ENCODE measurements at places on chromosomes 1 and 21.

- DNase-seq: no peak
Measured at GRCh38 chr1:5427026-5427613, 565.1 kb downstream of the NPHP4 start.

DNA sequence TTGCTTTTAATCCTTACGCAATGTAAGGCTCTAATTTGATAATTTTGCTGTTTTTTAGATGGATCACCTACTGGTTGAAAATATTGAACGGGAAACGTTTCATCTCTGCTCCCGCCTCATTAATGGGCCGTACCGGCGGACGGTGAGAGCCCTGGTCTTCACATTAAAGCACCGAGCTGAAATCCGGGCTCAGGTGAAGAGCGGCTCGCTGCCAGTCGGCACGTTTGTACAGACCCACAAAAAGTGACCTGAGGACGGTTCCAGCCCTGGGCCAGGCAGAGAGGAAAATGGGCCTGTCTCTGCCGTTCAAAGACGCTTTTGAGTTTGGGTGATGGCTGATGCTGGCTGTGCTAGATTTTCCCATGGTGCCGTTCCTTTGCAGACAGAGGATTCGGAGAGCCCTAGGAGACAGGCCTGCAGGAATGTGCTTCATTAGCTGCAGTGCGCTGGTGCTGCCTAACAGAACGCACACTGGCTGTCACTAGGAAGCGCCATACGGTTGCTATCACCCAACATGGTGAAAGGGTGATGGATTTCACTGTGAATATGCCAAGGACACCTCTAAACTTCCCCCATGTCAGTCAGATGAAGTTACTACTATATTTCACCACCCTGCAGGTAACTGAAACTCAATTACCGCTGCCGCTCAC lies 42.9 kb downstream of the TCEANC2 start:
- DNase-seq: no peak

GRCh38 chr1:76951153-76951552 lies 83.9 kb downstream of the ST6GALNAC5 start:
- no peak for DNase-seq

GRCh38 chr21:46428987-46429710 lies 29.5 kb upstream of the DIP2A start:
- no peak for DNase-seq

DNA sequence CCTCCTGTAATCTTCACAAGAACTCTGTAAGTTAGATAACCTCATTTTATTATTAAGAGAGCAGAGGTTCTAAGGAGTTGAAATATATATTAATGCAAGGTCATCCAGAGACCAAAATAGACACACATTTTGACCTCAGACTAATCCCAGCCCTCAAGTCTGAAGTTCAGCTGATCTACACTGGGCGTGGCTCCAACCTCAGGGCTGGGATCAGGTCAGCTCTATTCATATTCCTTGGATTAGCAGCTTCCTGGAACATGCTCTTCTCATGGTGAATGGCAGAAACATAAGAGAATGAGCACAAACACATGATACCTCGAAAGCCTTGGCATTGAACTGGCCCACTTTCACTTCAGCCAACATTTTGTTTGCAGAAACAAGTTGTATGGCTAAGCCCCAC lies 200.8 kb upstream of the ST6GALNAC5 start:
- no peak for DNase-seq

- DNase-seq: no peak
Measured at GRCh38 chr1:99527078-99527477, 118.8 kb upstream of the PALMD start.

DNA sequence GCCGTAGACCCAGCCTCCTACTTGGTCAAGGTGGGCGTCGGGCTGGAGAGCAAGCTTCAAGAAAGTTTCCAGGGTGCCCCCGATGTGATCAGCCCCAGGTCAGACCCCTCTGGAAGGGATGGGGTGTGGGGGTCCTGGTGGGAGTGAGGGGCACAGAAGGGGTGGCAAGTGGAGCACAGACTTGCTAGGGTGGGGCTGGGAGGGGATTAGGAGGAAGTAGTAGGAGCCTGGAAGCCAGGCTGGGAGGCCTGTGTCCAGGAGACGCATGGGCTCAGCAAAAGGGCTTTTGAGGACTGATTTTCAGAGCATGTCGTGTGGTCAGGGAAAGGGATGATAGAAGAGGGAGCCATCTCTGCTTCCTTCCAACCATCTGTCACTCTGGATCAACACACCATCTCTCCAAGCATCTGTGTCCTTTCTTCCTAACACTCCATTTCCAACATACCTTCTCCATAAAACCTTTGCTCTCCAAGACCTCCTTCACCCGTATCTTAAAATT lies 8.5 kb downstream of the TRIM46 start:
- DNase-seq: no peak

DNA sequence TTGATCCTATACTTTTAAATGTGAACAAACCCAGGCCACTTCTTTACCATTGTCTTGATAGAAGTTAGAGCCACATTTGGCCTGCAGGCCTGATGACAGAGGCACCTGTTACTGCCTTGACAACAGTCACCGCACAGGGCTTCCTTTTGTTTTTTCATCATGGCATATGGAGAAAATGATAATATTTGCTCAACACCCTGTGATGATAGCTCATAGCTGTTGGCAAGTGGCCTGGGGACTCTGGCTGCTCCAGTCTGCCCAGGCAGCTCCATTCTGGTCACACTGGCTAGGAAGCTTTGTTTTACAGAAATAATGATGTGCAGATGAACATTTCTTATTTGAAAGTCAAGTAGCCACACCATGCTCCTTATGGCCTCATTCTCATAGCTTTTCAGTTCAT lies 89.6 kb upstream of the GPR88 start:
- DNase-seq: no peak

DNA sequence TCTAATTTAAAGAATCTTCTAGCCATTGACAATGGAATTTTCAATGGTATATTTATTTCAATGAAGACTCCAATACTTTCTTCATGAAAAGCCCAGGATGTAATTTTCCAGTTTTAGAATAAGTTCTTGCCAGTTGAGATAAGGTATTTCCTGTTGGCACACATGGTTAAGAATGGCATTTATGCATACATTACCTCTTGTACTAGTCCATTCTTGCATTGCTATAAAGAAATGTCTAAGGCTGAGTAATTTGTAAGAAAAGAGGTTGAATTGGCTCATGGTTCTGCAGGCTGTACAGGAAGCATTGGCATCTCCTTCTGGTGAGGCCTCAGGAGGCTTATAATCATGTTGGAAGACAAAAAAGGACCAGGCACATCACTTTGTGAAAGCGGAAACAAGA lies 1179.6 kb downstream of the AMY1C start:
- no peak for DNase-seq

- no peak for DNase-seq
Measured at GRCh38 chr1:12592496-12592895, 25.5 kb downstream of the DHRS3 start.

GRCh38 chr1:232221802-232222499 lies 408.0 kb downstream of the SIPA1L2 start:
- DNase-seq: no peak

DNA sequence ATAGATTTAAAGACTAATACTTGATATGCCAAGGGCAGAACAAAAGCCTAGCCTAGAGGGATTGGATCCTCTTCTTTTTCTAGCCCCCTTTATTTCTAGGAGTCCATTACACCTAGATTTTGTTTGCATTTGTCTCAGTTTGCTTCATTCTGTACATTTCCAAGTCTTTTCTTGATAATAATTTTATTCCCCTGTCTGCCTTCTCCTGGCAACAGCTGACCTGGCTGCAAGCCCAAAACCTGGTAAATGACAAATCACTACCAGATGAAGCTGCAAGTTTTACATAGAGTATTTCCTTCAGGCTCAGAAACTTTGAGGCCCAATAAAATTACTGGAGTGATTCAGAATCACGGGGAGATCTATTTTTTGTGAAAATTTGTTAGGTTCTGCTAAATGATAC lies 36.5 kb upstream of the LHX8 start:
- no peak for DNase-seq
